ENCODE measurements at places on chromosomes 1 and 21.

DNA sequence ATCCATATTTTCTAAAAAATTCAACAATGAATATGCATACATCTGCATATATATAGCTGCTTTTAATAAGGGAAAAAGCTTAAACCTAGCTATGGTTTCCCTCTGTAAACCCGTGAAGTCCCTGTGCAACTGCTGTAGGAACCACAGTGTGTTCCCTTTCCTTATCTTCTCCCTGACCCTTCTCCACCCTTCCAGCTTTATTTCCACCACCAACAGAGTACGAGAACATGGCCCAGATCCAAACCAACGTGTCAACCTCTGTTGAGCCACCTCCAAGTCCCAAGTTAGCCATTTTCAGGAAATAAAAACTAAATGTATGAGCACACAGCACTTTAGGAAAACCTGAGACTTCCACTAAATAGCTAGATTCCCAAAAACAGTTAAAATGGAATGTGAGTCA lies 20.3 kb downstream of the SUSD4 start:
- DNase-seq, result no peak

- DNase-seq, result peak; percentile 28
These were observed 71.0 kb downstream of the NFASC start for GRCh38 chr1:204941421-204942338.

GRCh38 chr1:55413286-55413685 lies 198.1 kb upstream of the USP24 start:
- no peak for DNase-seq

GRCh38 chr1:41891199-41891896 lies 27.4 kb downstream of the HIVEP3 start:
- DNase-seq, result no peak

GRCh38 chr1:118862755-118863154 lies 125.4 kb downstream of the TBX15 start:
- DNase-seq, result no peak

GRCh38 chr1:42450061-42450460 lies 5.8 kb downstream of the ZMYND12 start:
- DNase-seq, result no peak

DNA sequence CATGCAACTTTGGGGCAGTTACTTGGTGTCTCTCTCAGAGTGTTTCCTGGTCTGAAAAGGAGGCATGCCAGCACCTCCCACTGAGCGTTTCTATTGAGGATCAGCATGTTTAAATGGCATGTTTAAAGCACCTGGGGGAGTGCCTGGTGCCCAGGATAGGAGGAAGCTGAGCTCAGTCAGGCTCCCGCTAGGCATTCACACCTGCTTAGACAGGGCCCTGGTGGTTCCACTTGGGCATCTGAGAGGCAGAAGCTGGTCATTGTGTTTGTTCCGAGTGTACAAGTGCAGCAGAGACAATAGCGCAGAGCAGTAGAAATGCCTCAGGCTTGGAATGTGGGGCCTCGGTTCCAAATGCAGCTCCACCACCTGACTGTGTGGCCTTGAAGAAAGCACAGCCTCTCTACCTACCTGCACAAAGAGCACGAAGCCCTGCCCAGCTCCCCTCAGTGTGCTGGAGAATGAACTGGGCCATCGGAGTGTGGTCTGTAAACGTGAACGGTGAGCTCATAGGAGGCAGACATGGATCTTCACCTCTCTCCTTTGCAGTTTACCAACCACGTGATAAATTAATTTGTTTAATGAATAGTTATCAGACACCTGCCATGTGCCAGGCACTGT lies 20.3 kb upstream of the TMEM222 start:
- DNase-seq, result no peak

- DNase-seq, result no peak
These were observed 133.4 kb upstream of the RGS18 start for GRCh38 chr1:192024881-192025280.

DNA sequence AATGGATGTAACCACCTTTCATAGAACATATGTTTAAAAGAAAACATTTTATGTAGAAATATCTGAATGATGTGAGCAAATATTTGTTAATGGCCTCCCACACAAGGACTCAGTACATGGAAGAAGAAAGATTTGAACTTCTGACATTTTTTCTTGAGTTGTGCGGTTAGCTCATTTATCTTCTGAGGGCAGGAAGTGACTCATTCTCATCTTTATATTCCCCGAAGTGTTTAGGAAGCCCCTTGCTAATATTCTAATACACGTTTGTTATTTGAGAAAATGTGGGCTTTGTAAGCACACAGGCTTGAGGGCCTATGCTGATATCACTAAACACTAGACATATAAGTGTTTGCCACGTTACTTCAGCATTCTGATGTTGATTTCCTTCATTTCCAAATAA lies 392.5 kb upstream of the PTBP2 start:
- peak; percentile 11 for DNase-seq

GRCh38 chr1:24136956-24137539 lies 5.9 kb downstream of the IL22RA1 start:
- no peak for DNase-seq

GRCh38 chr1:17184161-17184665 lies 20.7 kb upstream of the PADI1 start:
- DNase-seq, result no peak

GRCh38 chr1:17198476-17199258 lies 6.3 kb upstream of the PADI1 start:
- DNase-seq, result no peak

DNA sequence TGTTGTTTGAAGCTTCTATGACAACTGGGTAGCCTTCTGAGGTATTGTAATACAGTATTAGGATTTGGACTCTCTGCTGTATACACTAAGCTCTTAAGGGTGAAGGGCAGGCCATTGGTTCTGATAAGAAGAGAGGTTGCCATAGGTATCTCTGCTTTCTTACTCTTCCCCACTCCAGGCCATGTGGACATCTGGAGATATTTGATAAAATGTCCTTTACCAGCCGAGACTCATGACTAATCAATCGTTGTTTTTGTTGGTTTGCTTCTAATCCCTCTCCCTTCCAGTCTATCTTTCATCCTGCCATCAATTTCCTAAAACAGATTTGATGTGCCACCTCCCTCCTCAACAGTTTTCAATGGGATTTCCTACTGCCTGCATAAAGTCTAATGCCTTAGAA lies 64.6 kb upstream of the WDR26 start:
- DNase-seq, result no peak

- peak; percentile 79 for DNase-seq
These were observed 4.4 kb downstream of the NME7 start for GRCh38 chr1:169363046-169363730.

DNA sequence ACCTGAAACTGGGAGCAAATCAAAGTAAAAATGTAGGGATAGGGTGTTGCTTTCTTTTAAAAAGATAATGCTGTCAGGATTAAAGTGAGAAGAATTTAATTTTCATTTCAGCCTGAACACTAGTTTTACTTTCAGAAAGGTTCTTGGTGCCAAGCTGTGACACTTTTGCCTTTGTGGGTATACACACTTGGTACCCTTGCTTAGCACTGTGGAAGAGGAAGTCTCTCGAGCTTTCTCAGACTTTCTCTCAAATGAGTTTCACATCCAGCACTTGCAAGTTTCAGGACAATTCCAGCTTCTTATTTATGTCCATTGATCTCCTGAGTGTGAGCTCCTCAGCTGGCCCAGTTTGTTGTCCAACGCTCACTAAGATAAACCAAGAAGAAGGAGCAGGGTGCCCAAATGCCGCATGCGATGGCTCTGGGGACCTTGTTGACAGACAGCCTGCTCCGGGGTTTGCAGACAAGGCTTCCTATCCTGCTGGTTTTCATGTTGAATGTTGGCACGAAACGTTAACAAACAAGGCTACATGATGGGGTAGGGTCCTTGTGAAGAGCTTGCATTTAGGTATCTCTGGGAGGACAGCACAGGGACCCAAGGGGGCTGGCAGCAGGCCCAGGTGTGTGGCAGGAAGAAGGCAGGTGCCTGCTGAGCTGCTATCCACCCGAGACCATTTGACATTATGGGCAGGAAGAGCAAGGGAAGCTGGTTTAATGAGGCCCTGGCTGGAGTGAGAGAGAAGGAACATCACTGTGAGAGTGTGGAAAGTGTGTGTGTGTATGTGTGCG lies 79.7 kb downstream of the POFUT2 start:
- DNase-seq, result no peak

- no peak for DNase-seq
These were observed 94.4 kb upstream of the IGSF21 start for GRCh38 chr1:18013216-18013615.

DNA sequence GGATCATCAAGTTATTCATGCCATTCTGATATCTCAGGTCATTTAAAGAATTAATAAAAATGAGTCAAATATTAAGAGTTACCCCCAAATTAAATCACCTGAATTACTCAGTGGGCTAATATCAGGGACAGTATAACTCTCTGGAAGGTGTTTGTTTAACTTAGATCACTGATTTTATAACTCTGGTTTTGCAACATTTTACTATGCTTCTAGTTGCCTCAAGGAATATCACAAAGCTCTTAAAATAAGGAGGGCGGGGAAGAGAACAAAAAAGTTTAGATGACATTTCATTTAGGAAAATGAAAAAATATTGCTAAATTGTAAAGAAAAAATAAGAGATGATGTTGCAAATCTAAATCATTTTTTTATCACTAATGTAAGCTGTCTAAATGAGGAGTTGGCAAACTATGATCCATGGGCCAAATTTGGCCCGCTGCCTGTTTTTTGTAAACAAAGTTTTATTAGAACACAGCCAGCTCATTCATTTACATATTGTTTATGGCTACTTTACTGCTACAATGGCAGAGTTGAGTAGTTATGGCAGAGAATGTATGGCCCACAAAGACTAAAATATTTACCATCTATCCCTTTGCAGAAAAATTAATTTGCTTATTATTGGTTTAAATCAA lies 31.9 kb upstream of the SLC19A2 start:
- DNase-seq, result no peak

DNA sequence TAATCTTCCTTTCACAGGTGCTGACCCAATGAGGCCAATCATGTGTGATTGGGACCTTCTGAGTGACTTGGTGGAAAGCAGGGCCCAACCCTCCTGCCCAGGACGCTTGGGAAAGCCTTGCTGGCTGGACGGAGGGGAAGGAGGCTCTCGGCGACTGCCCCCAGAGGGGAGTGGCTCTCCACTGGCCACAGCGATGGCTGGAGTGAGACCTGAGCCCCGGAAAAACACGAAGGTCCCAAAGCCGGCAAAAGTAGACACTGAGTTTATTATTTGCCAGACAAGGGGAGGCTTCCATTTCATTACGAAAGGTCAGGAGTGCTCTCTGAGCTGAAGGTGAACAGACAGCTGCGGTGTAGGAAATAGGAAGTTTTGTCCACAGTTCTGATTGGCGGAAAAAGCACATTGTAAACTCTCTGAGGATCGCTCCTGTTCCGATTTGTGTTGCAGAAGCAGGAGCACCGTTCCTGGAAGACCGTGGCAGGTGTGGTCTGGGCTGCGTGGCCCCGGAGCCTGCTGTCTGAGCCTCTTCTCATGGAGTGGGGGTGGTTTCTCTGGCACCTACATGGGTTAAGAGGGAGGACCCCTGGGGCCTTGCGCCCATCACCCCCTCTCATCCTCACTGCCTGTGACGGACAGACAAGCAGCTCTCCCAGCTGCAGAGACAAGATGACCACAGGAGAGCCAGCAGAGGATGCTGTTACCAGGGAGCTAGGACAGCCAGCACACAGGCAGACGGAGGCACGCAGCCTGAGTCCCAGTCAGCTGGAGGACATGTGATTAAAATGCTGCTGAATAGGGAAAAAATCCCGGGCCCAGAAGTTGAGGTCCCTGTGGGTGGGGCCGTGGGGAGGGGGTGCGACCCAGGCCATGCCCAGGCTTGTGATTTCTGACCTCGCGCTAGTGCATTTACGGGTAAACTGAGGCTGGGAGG lies 41.5 kb downstream of the KRTAP10-1 start:
- no peak for DNase-seq

DNA sequence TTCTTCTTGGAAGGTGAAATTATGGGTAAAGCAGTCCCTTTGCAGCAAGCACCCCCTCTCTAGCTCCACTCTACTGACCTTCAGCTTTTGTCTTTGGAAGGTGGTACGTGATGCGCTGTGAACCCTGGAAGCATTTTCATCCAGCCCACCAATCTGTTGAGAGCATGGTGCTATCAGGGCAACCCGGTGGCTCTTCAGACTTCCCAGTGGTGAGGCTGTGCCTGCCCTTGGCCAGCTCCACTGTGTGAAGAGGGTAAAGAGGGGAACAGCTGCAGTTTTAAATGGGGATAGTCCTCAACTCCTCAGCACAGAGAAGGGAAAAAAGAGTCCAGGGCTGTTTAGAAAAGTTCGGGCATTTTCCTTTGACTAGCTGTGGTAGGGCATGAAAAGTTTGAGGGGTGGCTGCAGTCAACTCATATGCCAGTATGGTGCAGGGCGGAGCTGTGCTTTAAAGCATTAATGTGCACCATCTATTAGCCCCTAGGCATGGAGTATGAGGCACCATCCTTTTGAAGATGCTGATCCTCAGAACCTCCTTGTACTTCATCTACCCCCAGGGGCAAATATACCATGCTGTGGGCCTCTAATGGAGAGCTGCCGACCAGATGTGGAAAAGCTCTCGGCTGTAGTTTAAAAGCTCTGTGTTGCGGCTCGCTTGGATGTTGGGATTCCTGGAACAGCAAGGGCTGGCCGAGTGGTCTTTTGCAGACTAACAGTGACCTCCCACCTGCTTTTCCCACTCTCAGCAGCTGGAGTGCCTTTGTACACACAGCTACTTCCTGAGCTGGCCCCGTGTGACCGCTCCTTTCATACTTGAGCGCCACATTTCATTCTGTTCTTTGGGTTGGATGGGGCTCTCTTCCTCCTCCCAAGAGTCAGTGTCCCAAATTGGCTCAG lies 123.0 kb downstream of the PEX14 start:
- DNase-seq, result peak; percentile 13

- DNase-seq, result no peak
These were observed 10.1 kb downstream of the ENTREP3 start for GRCh38 chr1:155245163-155245524.

- DNase-seq, result peak; percentile 51
These were observed 48.7 kb downstream of the TESK2 start for GRCh38 chr1:45442272-45442671.

GRCh38 chr1:233518344-233518743 lies 95.6 kb upstream of the KCNK1 start:
- DNase-seq, result no peak

Measured in muscle of back (tissue), 13 donors.